Osteocyte (in vitro differentiated cells): ENCODE measurements at places on chromosomes 3 and 15. TPM values are rescaled to one million over a fixed set of nuclear protein-coding genes. Genes with fewer than 3 reads are reported as not detected.

- H3K4me1 ChIP-seq: peaks cover 20% of the 10 kb centered on the region
- H3K27me3 ChIP-seq: no peaks in the 10 kb centered on the region
- no peak overlapping the region for H3K4me3 ChIP-seq
- no peak overlapping the region for H3K27ac ChIP-seq
Measured at GRCh38 chr15:77024273-77025082, 29.6 kb downstream of the PSTPIP1 start.

DNA sequence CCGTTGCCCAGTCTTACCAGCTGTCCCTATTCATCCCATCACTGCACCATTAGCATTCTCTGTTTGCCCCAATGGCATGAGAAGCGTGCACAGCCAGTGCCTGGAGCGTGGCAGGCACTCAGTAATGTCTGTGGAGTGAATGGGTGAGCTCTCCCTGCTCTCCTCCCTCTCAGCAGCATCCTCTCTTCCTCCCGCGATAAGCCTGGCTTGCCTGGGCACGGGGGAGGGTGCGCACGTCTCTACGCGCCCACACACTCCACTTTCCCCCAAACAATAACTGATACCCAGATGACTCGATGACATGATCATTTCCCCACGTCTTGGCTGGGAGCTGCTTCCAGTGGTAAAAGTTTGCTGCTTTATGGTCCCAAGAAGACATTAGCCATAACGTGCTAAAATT lies 81.8 kb upstream of the LINGO1 start:
- H3K27ac ChIP-seq: no peak overlapping the region
- DNase-seq: no peak
- no peaks in the 10 kb centered on the region for H3K36me3 ChIP-seq
- peaks cover 35% of the 10 kb centered on the region for H3K27me3 ChIP-seq
- no peak overlapping the region for H3K4me3 ChIP-seq

DNA sequence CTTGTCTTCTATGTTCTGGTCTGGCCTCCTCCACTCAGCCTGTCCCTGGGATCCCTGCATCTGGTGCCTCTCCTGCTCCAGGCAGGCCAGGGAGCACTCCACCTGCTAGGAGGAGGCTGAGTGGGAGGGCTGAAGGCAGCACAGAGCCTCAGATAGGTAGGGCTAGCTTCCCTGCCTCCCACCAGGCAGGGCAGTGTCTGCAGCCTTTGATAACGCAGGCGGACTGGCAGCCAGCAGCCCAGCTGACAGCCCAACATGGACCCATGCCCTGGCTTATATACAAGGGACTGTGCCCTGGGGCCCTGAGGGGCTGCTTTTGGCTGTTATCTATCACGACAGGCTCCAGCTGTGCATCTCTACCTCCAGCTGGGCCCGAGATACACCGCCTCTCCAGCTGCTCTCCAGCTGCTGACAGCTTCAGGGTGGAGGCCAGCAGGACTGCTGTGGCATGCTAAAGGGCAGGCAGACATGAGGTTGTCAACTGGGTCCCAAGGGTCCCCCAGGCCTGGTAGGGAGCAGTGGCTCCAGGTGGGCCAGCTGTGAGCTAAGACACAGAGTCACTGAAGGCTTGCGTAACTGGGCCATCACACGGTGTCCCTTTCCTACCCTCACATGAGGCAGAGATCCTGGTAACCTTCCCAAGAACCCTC lies 5.2 kb upstream of the CLK3 start:
- H3K36me3 ChIP-seq: no peaks in the 10 kb centered on the region
- peaks cover 5% of the 10 kb centered on the region for H3K4me1 ChIP-seq
- peaks cover 15% of the 10 kb centered on the region for H3K27me3 ChIP-seq
- no peak overlapping the region for H3K27ac ChIP-seq

DNA sequence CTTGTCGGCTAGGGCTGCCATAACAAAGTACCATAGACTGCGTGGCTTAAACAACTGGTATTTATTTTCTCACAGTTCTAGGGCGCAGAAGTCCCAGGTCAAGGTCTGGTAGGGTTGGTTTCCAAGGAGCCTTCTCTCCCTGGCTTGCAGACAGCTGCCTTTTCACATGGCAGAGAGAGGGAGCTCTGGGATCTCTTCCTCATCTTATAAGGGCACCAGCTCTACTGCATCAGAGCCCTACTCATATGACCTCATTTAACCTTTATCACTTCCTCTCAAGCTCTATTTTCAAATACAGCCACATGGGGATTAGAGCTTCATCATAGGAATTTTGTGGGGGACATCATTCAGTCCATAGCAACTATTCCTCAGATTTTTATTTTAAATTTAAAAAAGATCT lies 17.6 kb upstream of the PAQR9 start:
- H3K27ac ChIP-seq: no peak overlapping the region
- H3K4me1 ChIP-seq: peaks cover 13% of the 10 kb centered on the region
- DNase-seq: no peak
- peaks cover 10% of the 10 kb centered on the region for H3K27me3 ChIP-seq

DNA sequence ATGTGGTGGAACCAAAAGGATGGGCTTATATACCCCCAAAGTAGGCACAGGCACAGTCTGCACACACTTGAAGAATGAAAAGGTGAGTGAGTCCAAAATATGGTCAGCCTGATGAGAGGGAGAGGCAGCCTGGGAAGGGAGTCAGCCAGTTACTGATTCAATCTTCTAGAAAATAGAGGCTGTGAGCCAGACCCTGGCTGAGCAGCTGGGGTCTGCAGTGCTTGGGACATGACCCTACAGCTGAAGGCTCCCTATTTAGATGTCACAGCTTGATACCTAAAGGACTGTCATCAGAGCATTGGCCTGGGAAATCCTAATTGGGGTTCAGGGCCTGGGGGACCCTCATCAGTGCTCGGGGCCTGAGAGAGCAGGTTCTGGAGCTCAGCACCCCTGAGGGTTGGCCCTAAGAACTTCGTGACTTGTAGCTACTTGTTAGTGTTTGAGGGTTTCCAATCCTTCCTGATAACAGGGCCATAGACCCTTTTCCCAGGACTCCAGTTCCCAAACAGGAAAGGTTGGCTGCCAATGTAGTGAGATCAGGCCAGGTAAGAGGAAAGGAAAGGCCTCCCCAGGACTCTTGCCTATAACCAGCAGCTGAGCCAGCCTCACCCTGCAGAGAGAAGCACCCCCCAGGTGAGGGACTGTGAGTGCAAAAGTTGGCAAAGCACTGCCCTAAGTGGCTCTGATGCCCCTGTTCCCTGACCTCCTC lies 54.7 kb upstream of the SLCO2A1 start:
- H3K4me3 ChIP-seq: no peak overlapping the region
- peaks cover 7% of the 10 kb centered on the region for H3K36me3 ChIP-seq
- H3K4me1 ChIP-seq: peaks cover 4% of the 10 kb centered on the region
- no peaks in the 10 kb centered on the region for H3K27me3 ChIP-seq
- no peak overlapping the region for H3K27ac ChIP-seq
- DNase-seq: peak; percentile 64

GRCh38 chr3:101680466-101680865 lies 3.5 kb upstream of the ZBTB11 start:
- H3K27ac ChIP-seq: no peak overlapping the region
- no peaks in the 10 kb centered on the region for H3K27me3 ChIP-seq
- H3K4me1 ChIP-seq: peaks cover 31% of the 10 kb centered on the region
- DNase-seq: no peak

DNA sequence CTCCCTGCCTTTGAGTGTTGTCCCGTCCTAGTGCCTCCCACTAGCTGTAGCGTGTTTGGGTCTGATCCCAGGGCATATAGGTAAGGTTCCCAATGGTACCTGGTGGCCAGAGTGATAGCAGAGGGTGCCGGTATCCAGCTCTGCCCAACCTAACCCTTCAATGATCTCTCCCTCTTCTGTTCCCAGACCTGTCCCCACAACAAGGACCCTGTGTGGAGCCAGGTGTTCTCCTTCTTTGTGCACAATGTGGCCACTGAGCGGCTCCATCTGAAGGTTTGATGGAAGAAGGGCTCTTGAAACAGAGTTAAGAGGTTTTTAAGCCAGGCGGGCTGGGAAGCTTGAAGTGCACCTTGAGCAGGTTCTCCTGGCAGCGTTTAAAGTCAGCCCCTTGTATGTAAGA lies 35.5 kb downstream of the ESYT3 start:
- H3K27me3 ChIP-seq: peaks cover 3% of the 10 kb centered on the region
- no peak overlapping the region for H3K27ac ChIP-seq
- H3K36me3 ChIP-seq: no peaks in the 10 kb centered on the region
- DNase-seq: no peak
- no peak overlapping the region for H3K4me3 ChIP-seq
- no peaks in the 10 kb centered on the region for H3K4me1 ChIP-seq

- peaks cover 8% of the 10 kb centered on the region for H3K27me3 ChIP-seq
- no peak overlapping the region for H3K27ac ChIP-seq
- no peaks in the 10 kb centered on the region for H3K36me3 ChIP-seq
- no peaks in the 10 kb centered on the region for H3K4me1 ChIP-seq
- H3K4me3 ChIP-seq: no peak overlapping the region
Measured at GRCh38 chr3:102756706-102757105, 321.9 kb downstream of the ZPLD1 start.

- H3K4me3 ChIP-seq: no peak overlapping the region
- peaks cover 5% of the 10 kb centered on the region for H3K27me3 ChIP-seq
- no peaks in the 10 kb centered on the region for H3K36me3 ChIP-seq
- H3K27ac ChIP-seq: no peak overlapping the region
- no peaks in the 10 kb centered on the region for H3K4me1 ChIP-seq
- DNase-seq: no peak
Measured at GRCh38 chr3:19348941-19349564, 200.7 kb downstream of the KCNH8 start.

DNA sequence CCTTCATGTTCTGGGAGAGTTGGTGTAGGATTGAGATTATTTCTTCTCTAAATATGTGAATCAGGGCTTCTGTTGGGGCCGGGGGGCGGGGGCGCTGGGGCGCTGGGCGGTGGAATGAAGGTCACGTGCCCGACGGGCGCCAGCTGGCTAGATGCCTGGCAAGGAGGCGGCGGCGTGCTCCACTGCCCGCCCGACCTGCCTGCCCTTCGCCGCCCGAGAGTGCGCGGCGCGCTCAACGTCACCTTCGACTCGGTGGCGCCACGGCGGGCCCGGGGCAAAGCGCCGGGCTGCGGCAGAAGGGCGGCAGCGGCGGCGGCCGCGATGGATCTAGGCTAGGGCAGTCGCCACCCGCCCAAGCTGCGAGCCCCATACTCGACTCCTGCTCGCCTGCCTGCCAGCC lies 47.0 kb upstream of the LHFPL4 start:
- H3K36me3 ChIP-seq: no peaks in the 10 kb centered on the region
- no peak for DNase-seq
- H3K4me3 ChIP-seq: no peak overlapping the region
- H3K27ac ChIP-seq: no peak overlapping the region
- no peaks in the 10 kb centered on the region for H3K4me1 ChIP-seq
- no peaks in the 10 kb centered on the region for H3K27me3 ChIP-seq

- no peak overlapping the region for H3K4me3 ChIP-seq
- H3K4me1 ChIP-seq: no peaks in the 10 kb centered on the region
- H3K36me3 ChIP-seq: no peaks in the 10 kb centered on the region
- DNase-seq: no peak
- H3K27ac ChIP-seq: no peak overlapping the region
Measured at GRCh38 chr15:29151484-29151857, 118.2 kb downstream of the NSMCE3 start.

GRCh38 chr3:16478516-16478915 lies 35.0 kb downstream of the RFTN1 start:
- H3K27ac ChIP-seq: peak overlapping the region; percentile 62
- H3K4me1 ChIP-seq: peaks cover 96% of the 10 kb centered on the region
- peaks cover 20% of the 10 kb centered on the region for H3K36me3 ChIP-seq
- H3K4me3 ChIP-seq: no peak overlapping the region
- no peaks in the 10 kb centered on the region for H3K27me3 ChIP-seq

DNA sequence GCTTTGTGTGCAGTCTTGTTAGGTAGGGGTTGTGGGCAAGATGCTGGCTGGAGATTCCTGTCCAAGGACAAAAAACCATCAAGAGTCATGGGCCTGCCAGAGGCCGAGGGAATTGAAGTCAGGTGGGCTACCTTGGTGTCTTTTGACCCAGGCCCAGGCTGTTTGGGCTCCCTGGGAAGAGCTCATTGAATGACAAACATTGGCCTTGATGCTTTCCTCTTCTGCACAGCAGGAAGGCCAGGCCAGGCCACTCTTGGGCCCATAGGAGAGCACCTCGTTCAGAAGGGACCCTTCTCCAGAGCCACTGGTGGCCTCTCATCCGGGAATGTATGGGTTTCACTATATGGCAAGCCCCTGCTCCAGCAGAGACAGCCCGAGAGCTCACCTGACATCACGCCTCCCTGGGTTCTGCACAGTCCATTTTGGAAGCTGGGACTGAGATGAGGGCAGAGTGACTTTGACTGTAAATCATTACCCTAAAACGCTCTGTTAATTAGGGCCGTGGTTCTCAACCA lies 169.1 kb downstream of the NSMCE3 start:
- H3K4me1 ChIP-seq: peaks cover 5% of the 10 kb centered on the region
- H3K4me3 ChIP-seq: no peak overlapping the region
- H3K36me3 ChIP-seq: peaks cover 6% of the 10 kb centered on the region

DNA sequence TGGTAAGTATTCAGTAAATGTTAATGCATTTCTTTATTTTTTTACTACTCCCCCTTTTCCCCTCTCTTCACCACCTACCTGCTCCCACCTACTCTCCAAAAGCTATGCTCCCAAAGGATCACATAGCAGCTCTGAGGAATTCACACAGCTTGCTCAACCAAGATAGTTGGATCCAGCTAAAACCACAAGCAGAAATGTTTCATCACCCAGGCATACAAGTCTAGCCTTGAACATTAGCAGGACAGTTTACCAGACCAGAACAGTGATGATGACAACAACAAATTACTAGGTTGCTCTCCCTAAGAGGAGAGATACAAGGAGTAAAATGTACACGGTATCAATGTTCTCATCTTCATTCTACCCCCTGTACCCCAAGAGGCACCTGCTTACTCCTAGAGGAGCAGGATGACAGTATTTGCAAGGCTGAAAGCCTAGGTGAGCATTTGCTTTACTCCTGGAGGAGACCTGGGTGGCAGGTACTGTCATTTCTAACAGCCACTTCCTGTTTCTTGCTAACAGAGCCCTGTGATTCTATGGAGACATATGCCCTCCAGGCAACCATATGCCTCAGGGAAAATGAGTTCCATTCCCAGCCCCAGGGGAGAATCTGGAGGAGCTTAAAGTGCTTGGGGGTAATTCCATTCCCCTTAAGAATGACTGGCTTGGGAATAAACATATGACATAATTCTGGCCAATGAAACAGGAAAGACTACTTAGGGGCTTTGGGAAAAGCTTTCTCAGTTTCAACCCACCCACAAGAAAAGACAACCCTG lies 237.5 kb downstream of the NTRK3 start:
- H3K4me1 ChIP-seq: no peaks in the 10 kb centered on the region
- no peaks in the 10 kb centered on the region for H3K27me3 ChIP-seq
- no peak overlapping the region for H3K4me3 ChIP-seq
- no peak overlapping the region for H3K27ac ChIP-seq

- H3K36me3 ChIP-seq: peaks cover 14% of the 10 kb centered on the region
- peaks cover 10% of the 10 kb centered on the region for H3K4me1 ChIP-seq
- H3K27ac ChIP-seq: peak overlapping the region; percentile 73
- H3K27me3 ChIP-seq: no peaks in the 10 kb centered on the region
Measured at GRCh38 chr3:58271901-58272501, 34.0 kb upstream of the RPP14 start.

- no peaks in the 10 kb centered on the region for H3K27me3 ChIP-seq
- H3K4me1 ChIP-seq: peaks cover 52% of the 10 kb centered on the region
- peaks cover 3% of the 10 kb centered on the region for H3K36me3 ChIP-seq
- no peak for DNase-seq
- peak overlapping the region; percentile 39 for H3K4me3 ChIP-seq
- H3K27ac ChIP-seq: peak overlapping the region; percentile 96
Measured at GRCh38 chr3:16510620-16511319, 2.7 kb downstream of the RFTN1 start.

Gene SPRED1
- total RNA-seq: 33.7 and 40.9 TPM in 2 replicates

Gene IQCH
- total RNA-seq: 1.2 and 2.0 TPM in 2 replicates

Gene ICE2
- 48.2 and 50.3 TPM in 2 replicates for total RNA-seq

Gene AQP9
- total RNA-seq: not detected in 2 replicates

Gene IGDCC3
- 0.16 and 0.48 TPM in 2 replicates for total RNA-seq

Gene VGLL3
- total RNA-seq: 528 and 587 TPM in 2 replicates

Gene ZIC4
- total RNA-seq: 8.6 and 8.8 TPM in 2 replicates
